ENCODE measurements at places on chromosomes 1 and 21.

DNA sequence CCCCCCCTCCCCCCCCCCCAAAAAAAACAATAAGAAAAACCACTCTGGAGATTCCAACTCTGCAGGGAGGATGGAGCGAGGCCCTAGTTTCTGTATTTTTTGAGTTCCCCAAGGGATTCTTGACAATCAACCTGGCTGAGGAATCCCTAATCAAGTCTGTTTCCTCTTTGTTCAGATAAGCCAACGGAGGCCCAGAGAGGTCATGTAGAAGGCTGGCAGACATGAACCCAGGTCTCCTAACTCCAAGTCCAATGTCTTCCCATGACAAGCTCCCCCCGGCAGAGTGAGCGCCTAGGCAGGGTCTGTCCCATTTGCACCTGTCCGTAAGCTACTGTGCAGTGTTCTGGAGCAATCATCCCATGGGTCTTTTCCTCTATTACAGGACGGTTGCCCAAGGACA is 39.5 kb downstream of the LRRC71 start:
- DNase-seq = no peak

DNA sequence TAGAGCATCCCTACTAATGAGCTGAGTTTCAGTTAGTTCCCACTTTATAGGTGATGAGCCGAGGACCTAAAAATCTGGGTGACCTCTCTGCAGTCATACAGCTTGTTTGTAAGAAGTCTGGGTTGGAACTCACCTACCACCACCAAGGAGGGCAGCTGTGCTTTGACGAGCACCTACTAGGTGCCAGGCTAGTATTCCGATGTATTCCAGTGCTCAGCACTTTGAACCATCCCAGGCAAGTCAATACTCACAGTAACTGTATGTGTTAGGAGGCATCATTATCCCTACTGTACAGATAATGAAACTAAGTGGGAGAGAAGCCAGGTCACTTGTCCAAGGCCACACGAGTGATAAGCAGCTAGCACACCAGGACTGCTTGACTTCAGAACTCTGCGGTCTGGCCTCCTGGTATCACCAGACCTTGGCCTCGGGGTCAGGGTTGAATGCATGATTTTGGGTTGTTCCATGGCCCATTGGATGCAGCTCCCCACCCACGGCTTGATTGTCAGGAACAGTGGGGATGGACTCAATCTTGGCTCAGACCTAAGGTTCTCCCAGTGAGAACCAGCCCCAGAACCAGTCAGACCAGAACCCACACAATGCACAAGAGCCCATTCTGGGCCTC is 20.7 kb downstream of the ECE1 start:
- DNase-seq = no peak

- no peak for DNase-seq
Observed at GRCh38 chr1:204961765-204962419, 81.1 kb upstream of the CNTN2 start.

DNA sequence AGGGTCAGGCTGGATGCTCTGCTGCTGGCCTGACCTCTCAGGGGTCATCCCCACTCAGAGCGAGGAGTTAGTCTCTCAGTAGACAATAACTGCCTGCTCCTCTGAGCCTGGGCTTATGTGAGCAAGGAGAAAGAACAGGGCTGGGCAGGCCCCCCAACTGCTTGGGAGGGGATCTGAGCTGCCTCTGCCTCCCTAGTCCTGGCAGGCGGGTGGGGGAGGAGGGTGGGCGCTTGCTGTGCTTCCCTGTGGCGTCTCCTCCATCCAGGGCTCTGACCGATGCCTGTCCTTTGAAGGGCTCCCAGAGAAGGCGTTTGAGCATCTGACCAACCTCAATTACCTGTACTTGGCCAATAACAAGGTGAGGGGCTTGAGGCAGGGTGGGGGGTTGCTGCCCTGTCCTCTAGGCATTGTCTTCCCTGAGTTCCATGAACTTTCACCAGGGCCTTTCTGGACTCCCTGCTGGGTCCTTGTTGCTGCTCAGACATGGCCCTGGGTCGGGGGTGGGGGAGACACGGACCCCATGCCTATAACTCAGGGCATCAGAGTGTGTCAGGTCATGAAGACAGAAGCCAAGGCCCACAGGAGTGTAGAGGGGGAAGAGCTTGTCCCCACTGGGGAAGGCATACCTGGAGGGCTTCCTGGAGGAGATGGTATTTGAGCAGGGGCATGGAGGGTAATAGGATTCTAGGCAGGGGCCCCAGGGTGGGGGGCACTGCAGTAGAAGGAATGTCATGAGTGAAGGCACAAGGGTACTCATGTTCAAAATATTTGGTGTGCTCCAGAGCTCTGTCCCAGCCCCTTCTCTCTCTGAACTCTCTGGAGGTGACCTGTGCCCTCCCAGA is 12.5 kb downstream of the PODN start:
- DNase-seq = no peak

GRCh38 chr1:32963746-32964460 is 706 bp downstream of the RNF19B start:
- DNase-seq = no peak

DNA sequence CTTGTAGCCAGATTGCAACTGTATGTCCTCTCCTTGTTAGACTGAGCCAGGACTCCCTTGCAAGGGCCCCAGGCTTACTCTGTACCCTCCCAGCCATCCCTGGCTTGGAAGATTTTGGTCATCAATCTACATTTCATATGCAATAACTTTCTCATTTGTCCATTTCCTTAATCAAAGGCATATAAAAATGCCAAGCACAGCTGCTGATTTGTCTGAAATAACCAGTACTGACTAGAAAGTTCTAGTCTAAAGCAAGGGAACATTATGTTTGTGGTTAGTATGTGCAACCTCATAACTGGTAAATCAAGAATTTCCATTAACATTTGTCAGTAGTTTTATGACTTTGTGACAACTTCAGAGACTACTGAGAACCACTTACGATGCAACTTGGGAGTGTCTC is 370.2 kb downstream of the ST6GALNAC3 start:
- DNase-seq = no peak

DNA sequence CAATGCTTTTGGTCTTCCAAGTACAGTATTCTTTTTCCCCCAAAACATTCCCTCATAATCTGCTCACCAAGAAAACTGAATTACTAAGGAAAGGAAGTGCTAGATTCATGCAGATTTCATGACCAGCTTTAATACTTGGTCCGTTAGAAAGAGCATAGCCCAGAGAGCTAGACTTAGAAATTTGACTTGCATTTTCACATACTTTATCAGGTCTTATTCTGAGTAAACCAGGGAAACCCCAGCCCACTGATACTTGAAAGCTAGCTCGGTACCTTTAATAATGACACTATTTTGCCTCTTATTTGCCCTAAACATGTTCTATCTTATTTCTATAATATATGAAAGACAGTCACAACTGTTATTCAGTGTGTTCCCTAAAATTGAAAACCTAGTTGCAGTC is 204.5 kb downstream of the TTLL7 start:
- no peak for DNase-seq

DNA sequence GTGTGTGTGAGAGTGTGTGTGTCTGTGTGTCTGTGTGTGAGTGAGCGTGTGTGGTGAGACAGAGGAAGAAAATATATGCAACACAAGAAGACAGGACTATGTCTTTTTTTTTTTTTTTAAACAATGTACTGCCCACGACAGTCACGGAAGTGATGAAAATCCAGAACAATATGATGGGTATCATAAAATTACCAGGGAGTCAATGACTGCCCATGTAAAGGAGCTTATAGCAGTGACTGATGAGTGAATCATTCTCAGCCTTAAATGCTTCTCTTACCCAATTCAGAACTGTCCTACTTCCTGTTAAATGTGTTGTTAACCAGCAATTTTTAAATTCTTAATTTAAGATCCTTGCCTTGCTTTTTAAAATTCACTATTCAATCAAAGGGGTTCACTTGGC is 46.6 kb downstream of the RGS7 start:
- DNase-seq = no peak

GRCh38 chr1:109828756-109829505 is 65.2 kb upstream of the EPS8L3 start:
- no peak for DNase-seq

DNA sequence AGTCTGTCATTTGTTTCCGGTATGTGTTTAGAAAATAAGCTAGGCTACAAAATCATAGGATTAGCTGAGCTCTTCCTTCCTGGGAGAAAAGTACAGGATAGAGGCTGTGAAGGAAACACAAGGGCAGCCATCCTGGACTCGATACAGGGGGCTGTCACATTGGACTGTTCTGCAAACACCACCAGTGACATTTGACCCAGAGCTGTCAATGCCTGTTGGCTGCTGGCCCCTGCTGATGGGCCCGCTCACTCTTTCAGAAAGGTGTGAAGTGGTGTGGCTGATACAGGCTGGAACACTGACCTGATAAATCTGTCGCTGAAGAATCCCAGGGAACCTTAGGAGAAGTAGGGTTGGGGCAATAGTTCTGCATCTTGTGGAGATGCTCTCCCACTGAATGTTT is 183.1 kb downstream of the RHOU start:
- DNase-seq = no peak

DNA sequence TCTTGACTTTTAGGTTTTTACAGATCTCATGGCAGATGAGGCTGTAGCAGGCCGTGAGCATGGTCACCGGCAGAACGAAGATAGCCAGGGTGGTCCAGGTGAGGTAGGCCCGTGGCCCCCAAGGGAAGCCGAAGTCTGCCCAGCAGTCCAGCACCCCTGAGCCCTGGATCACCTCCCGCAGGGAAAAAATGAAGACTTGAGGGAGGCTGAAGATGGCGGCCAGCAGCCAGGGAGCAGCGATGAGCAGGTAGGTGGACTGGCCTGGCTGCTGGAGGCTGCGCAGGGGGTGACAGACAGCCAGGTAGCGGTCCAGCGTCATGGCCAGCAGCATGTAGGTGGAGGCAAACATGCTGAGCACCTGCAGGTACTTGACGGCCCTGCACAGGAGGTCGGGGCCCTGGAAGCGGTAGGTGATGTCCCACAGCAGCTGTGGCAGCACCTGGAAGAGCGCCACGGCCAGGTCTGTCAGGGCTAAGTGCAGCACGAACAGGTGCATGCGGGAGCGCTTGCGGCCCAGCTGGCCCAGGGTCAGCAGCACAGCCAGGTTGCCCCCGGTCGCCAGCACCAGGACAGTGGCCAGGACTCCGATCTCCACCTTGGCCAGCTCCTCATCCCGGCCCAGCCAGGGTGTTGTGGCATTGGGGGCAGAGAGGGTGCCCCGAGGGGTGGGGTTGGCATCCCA is 856 bp downstream of the AVPR1B start:
- DNase-seq = no peak

- no peak for DNase-seq
Observed at GRCh38 chr1:79259390-79260336, 253.1 kb upstream of the ADGRL4 start.

GRCh38 chr21:33897739-33898138 is 17.9 kb downstream of the ATP5PO start:
- no peak for DNase-seq

- peak; percentile 85 for DNase-seq
Observed at GRCh38 chr1:18902523-18903290, at the start of gene ALDH4A1. ALDH4A1 (minus strand) TSS chr1:18902555; CDS start chr1:18902523, 32 bp downstream.

GRCh38 chr1:12778061-12778460 is 4.5 kb downstream of the PRAMEF12 start:
- no peak for DNase-seq

DNA sequence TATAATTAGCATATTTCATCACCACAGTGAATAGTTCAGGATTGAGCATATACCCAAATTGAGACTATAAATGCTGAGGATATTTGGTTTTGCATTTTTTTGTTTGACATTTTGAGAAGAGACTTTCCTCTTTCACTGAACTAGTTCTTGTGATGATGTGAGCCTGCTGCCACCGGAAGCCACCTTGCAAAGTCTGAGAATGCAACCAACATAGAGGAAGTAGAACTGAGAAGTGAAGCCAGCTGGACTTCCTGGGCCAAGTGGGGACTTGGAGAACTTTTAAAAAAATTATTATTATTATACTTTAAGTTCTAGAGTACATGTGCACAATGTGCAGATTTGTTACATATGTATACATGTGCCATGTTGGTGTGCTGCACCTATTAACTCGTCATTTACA is 102.3 kb downstream of the RPE65 start:
- DNase-seq = no peak

- DNase-seq = no peak
Observed at GRCh38 chr1:200708769-200709168, 29.9 kb upstream of the CAMSAP2 start.

GRCh38 chr1:44072204-44072603 is 40.9 kb upstream of the SLC6A9 start:
- DNase-seq = no peak

DNA sequence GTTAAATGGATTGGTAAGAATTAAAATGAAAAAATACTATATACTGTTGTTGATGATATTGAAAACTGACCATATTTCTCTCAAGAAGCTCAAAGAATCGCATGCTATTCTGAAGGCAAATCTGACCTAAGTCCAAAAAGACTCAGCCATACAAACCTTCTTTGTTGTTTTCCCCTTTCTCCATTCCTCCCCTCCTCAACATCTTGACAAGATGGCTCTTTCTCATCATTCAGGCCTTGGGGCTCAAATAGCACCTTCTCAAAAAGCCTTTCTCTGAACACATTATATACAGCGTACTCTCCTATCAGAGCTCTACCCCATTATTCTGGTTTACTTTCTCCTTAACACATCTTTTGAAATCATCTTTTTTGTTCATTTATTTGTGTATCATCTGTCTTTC is 17.2 kb downstream of the COLGALT2 start:
- DNase-seq = no peak

DNA sequence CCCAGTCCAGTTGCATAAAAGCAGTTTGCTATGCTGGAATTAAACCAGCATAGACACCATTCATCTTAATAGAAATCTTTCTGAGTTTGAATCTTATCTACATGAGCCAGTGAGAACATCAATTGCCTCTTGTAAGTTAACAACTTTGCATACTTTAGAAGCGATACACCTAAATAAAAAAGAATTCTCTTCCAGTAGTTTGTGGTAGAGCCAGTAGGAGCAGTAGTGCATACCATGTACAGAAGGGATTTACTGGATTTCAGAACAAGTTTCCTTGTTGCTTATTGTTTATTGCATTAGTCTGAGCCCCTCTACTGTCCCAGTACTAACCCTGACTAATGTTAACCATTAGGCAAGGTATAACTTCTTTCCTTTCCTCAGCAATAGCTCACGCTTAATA is 313.1 kb downstream of the TGFB2 start:
- DNase-seq = no peak

GRCh38 chr1:173341307-173341706 is 134.2 kb upstream of the TNFSF4 start:
- DNase-seq = no peak

- no peak for DNase-seq
Observed at GRCh38 chr1:57638239-57638638, 214.4 kb upstream of the DAB1 start.

- DNase-seq = no peak
Observed at GRCh38 chr1:192170196-192170984, 12.1 kb downstream of the RGS18 start.

- DNase-seq = no peak
Observed at GRCh38 chr1:20978413-20978812, 191.3 kb upstream of the HP1BP3 start.

GRCh38 chr1:89702520-89703045 is 69.7 kb downstream of the LRRC8C start:
- DNase-seq = no peak

Data from nucleus accumbens (tissue), 56 donors.